Thoracic aorta (tissue), 2 donors: ENCODE measurements at places on chromosomes 7 and 10. TPM values are rescaled to one million over a fixed set of nuclear protein-coding genes. Genes with fewer than 3 reads are reported as not detected.
A peak's percentile ranks its signal among the peaks of the same experiment; 100 is the strongest.

The GAD2 gene
- not detected for total RNA-seq

The ZNF727 gene
- 5.0 TPM for total RNA-seq

DNA sequence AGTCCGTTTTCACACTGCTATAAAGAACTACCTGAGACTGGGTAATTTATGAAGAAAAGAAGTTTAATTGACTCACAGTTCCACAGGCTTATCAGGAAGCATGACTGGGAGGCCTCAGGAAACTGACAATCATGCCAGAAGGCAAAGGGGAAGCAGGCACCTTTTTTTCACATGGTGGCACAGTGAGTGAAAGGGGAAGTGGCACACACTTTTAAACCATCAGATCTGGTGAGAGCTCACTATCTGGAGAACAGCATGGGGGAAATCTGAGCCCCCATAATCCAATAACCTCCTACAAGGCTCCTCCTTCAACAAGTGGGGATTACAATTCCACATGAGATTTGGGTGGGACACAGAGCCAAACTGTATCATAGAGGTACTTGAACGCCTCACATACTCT lies 30.0 kb downstream of the AGR3 start:
- H3K27ac ChIP-seq = no peak overlapping the region
- H3K4me3 ChIP-seq = no peak overlapping the region
- no peak for DNase-seq
- H3K4me1 ChIP-seq = no peaks in the 10 kb centered on the region
- no peaks in the 10 kb centered on the region for H3K36me3 ChIP-seq
- no peaks in the 10 kb centered on the region for H3K27me3 ChIP-seq

The OR2A42 gene
- 0.49 TPM for total RNA-seq

DNA sequence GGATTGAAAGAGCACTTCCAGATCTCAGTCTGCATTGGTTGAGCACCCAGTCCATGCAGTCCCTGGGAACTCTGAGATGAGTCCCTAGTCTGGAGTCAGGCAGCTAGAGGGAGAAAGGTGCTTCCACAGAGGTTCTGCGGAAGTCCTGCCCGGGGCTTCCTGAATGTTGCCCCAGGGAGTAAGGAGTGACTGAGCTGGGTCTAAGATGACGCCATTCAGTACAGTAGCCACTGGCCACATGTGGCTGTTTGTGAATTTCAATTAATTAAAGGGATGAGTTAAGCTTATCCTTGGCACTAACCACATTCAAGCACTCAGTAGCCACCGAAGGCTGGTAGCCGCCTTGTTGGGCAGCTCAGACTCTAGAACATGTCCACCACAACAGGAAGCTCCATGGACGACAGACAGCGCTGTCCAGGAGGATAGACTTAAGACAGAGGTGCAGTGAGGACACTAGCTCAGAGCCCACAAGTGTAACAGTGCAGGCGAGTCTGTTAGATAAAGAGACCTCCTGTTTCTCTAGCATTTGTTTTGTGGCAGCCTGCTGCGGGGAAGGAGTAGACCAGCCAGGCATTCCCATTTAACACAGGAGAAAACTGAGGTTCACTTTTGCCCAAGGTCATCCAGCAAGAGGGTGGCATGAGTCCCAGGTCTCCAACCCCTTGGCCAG lies 101.6 kb upstream of the PPIF start:
- H3K4me3 ChIP-seq = peak overlapping the region; percentile 9
- no peaks in the 10 kb centered on the region for H3K36me3 ChIP-seq
- peak overlapping the region; percentile 91 for H3K27ac ChIP-seq
- peaks cover 82% of the 10 kb centered on the region for H3K4me1 ChIP-seq
- DNase-seq = no peak
- no peaks in the 10 kb centered on the region for H3K27me3 ChIP-seq

The NPTX2 gene
- 55.7 TPM for total RNA-seq

DNA sequence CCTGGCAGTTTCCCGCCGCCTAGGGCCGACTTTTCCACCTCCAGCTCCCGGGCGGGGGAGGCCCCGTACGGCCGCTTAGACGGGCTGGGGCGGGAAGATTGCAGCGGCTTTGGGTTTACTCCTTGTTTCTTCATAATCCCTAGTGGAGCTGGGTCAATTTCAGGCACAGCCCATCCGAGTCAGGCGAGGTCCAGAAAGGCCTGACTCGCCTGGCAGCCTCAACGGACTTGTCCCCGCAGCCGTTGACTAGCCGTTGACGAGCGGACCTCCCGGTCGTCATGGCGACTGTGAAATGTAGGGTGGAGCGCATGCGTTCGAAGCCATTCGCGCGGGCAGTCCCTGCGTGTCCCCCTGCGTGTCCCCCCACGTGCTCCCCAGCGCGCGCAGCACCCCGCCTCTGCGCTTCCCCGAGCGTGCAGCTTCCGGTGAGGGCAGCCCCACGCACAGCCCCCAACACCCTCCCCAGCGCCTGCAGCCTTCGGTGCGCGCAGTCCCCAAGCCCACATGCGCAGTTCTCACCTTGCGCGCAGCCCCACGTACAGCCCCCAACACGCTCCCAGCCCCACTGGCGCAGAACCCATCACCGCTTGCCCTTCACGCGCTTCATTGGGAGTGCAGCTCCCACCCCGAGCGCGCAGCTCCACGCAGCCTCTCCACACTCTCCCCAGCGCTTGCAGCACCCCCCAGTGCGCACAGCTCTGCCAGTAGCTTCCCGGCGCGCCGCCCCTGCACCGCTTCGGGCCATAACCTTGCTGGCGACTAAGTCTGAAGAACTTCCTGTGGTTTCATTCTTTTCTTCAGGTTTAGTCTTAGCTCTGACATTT lies 67.8 kb downstream of the TBX20 start:
- H3K4me1 ChIP-seq = peaks cover 8% of the 10 kb centered on the region
- no peaks in the 10 kb centered on the region for H3K36me3 ChIP-seq
- H3K27ac ChIP-seq = no peak overlapping the region

DNA sequence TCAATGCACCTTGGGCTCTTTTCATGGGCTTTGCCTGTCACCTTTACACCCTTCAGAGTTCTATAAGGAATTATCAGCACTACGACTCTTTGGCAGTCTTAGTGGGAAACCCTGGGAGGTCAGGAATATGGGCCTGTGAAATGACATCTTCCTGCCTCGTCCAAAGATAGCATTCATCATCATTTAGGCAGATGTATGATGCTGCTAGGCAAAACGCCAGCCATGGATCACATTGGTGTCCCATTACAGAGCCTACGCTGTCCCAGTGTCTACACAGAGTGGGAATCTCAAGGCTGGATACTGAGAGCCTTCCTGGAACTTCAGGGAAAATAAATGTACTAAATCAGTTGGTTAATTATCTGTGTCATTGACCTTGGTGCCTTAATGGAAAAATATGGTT lies 259.4 kb upstream of the CELF2 start:
- no peaks in the 10 kb centered on the region for H3K4me1 ChIP-seq
- H3K27me3 ChIP-seq = no peaks in the 10 kb centered on the region
- H3K36me3 ChIP-seq = no peaks in the 10 kb centered on the region
- H3K4me3 ChIP-seq = no peak overlapping the region
- no peak overlapping the region for H3K27ac ChIP-seq

The GPR158 gene
- not detected for total RNA-seq

The SFXN3 gene
- 136 TPM for total RNA-seq
